Tibial nerve (tissue), 4 donors: ENCODE measurements at places on chromosomes 5 and 9.

DNA sequence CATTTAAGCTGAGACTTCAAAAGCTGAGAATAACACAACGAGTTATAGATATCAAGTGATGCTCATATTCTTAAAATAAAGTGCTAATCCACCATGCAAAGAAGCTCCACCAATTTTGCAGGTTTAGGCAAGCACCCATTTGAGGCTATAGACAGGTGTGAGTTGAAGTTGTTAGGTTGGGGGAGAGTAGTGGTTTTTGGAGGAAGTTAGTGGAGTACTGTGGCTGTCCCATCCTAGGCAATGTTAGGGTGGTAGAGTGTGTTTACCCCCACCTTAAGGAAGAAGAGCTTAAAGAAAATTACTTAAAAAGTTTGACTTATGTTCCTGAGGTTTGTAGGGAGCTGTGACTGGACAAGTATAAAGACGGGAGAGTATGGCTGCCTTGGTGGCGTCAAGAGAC lies 98.9 kb upstream of the MAN2A1 start:
- DNase-seq, result no peak

GRCh38 chr5:126477294-126478117 lies 54.3 kb downstream of the GRAMD2B start:
- no peak for DNase-seq

GRCh38 chr9:112380102-112380824 lies at the start of gene HSDL2:
TSS of gene HSDL2 (plus strand) at chr9:112380108. CDS start at chr9:112380164, 56 bp downstream.
- DNase-seq, result peak; percentile 15

DNA sequence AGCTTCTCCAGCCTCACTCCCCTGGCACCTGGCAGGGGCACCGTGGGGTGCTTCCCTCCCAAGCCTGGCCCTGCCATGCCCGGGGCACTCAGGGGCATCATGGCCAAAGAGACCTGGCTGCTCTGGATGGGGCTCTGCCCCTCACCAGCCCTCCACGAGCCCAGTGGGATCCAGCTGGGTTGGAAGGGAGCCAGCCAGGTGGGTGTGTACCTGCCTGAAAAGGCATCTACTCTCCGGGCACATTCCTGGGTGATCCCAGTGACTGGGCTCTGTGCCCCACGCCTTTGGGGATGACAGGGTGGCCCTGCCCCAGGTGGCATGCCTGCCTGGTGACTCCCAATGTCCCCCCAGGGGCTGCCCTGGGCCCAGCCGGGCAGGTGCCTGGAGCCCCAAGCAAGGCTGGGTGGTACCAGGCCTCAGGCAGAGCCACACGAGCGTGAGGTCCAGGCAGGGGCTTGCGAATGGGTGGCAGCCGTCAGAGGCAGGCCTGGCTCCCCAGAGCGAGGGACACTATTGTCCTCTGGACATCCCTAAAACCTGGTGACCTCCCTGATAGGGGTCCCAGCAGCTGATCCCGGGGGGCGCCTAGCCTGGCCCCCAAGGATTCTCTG lies 777 bp downstream of the GPSM1 start:
- no peak for DNase-seq

DNA sequence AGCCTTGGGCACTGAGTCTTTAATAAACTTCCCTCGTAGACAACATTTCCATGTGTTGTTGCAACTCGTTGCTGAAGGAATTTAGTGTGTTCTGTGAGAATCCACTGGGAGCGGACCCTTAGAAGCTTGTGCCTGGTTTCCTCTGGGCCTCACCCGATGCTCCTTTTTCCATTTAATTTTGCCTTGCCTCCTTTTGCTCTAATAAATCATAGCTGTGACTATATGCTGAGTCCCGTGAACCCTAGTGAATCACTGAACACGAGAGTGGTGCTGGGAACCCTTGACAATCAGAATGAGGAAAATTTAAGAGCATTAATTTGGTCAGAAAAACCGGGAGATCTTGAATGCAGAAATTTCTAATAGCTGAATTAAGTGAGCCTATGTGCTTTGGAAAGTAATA lies 291.1 kb upstream of the ZNF608 start:
- no peak for DNase-seq

DNA sequence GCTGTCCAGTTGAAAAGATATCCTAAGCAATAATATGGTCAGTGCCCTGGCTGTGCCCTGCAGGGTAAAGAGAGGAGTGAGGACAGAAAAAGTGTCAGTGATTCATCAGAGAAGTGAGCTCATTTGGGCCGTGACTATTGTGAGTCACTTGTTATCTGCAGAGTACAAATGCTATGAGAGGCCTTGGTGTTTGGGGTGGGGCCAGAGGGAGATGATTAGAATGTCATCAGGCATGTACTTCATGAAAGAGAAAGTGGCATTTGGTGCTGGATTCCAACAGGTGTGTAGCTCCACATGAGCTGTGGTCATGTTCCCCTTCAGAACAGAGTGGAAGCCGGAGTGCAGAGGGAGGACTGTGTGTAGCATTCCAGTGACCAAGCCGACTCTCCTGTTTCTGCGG lies 174.1 kb downstream of the KDM4C start:
- DNase-seq, result no peak

GRCh38 chr9:127633216-127633862 lies 21.3 kb downstream of the STXBP1 start:
- no peak for DNase-seq

GRCh38 chr9:136614967-136615623 lies 47.6 kb upstream of the EGFL7 start:
- DNase-seq, result no peak

DNA sequence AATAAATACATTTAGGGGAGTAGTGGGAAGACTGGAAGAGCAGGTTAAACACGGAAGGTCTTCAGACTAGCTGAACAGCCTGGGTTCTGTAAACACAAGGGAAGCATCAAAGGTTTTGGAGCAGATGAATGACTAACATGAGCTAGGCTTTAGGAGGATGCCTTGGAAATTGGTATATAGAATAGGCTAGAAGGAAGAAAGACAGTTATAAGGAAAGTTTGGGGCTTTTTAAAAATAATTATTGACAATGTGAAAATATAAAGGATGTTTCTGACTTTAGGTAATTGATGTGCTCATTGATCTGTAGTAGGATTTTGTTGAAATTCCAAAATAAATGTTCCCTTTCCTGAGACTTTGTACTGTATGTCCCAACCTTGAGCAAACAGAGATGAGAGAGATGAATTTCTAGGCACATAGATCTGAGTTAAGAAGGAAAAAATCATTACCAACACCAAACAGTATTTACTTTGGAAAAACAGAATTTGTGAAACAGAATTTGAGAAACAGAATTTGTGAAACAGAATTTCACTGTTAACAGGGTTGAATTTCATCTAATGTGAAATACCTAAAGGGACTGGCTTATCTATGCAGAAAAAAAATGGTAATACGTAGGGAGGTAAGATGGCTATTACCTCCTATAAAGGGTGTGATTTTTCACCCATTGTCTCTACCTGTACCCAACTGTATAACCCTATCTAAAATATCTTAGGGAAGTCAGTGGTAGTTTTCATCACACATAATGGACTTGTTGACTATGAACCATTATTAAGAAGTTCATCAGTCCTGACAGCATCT lies 28.8 kb downstream of the SKP2 start:
- no peak for DNase-seq

GRCh38 chr5:40871177-40871576 lies 30.0 kb downstream of the CARD6 start:
- no peak for DNase-seq

GRCh38 chr9:98610711-98611110 lies 98.0 kb downstream of the GABBR2 start:
- DNase-seq, result no peak

DNA sequence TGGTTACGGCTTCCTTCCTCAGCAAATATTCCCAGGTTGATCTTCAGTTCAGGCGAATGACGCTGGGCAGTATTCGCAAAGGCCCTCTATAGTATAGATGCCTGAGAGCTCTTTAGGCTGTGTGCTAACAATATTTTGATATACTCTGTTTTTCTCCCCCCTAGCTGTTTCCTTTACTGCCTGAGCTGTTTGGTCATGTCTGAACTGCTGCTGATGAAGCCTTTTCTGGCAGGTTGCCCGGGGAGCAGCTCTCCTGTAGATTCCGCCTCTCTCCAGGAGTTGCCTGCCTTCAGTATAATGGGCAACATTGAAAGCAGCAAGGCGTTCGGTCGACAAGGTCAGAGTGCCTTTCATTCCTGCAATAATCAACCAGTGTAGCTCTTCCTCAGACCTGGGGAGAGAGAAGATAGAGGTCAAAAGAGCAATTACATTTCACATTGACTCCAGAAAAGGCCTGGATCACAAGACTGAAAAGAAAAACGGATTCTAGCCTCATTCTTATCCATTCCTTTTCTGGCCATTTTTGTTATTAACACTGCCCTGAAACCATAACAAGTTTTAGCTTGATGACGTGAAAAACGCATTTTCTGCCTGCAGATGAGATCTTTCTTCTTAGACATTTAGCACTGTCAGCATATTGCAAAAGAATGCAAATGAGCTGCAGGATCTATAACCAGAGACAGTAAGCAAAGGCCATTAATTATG lies 60.1 kb upstream of the ZNF608 start:
- DNase-seq, result peak; percentile 63

DNA sequence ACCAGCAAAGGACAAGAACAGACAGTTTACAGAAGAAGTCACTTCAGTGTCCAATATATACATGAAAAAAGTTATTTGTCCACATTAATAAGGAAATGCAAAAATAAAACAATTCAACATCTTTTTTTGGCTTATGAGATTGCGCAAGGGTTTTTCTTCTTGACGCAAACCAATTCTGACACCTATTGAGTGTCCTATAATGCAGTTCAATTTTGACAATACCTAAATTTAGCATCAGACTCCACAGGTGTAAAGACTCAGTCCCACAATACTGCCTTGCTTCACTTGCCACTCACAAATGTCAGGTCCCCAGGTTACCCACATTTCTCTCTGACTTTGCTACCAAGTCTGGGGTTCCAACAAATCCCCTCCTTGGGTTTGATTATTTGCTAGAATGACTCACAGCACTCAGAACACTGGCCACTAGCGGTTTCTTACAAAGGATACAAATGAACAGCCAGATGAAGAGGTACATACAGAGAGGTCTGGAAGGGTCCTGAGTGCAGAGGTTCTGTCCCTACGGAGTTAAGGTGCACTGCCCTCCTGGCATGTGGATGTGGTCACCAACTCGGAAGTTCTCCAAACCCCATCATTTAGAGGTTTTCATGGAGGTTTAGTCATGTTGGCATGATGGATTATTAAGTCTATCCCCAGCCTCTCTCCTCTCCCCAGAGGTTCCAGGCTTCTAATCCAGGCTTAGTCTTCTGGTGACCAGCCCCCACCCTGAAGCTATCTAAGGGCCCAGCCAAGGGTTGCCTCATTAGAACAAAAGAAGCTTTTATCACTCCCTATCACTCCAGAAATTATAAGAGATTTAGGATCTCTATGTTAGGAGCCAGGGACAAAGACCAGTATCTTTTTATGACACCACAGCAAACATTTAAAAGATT lies 27.0 kb upstream of the SLC22A5 start:
- no peak for DNase-seq

DNA sequence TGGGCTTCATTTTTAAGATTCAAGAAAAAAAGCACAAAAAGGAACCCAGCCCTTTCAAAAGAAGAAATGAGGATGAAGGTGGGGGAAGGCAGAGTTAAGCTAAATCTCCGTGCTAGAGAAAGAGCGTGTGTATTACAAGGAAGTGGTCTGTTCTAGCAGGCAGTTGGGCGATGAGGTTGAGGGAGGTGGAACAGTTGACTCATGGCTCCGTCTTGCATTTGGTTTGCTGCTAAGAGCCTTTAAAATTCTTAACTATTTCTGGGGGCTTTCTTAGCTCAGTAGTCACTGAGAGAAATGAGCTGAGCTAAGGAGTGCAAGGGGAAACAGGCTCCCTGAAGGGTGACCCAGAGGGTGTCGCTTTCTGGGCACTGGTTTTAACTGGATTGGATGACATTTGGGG lies 117.4 kb downstream of the GCNT1 start:
- DNase-seq, result no peak

GRCh38 chr9:72960446-72960845 lies 7.6 kb upstream of the ALDH1A1 start:
- DNase-seq, result no peak

- peak; percentile 88 for DNase-seq
Observed at GRCh38 chr5:150642567-150642927, 2.1 kb downstream of the SYNPO start.
